Activated naive CD4-positive, alpha-beta T cell (primary cell): ENCODE measurements at places on chromosomes 12 and 14.

- DNase-seq: no peak
Measured at GRCh38 chr14:40599725-40600124, 1007.0 kb upstream of the LRFN5 start.

GRCh38 chr12:6201826-6202225 is 1.6 kb downstream of the CD9 start:
- DNase-seq: no peak

DNA sequence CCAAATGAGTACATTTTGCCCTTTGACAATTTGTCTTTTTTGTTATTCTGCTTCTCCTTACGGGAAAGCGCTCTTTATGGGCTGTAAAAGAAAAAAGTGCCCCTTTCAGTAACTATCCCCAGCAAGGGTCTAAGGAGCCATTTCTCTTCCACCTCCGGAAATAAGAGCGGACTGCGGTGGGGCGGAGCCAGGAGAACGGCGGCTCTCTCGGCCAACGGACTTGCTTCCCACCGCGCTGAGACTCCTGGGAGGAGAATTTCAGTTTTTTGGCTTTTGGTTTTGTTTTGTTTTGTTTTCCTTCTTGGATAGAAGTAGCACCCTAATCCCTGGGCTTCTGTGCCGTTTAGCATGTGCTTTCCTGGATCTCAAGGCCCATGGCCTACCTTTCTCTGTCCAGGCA is 43.5 kb downstream of the ZNF641 start:
- no peak for DNase-seq

- DNase-seq: no peak
Measured at GRCh38 chr14:27367345-27367744, 769.5 kb upstream of the NOVA1 start.

DNA sequence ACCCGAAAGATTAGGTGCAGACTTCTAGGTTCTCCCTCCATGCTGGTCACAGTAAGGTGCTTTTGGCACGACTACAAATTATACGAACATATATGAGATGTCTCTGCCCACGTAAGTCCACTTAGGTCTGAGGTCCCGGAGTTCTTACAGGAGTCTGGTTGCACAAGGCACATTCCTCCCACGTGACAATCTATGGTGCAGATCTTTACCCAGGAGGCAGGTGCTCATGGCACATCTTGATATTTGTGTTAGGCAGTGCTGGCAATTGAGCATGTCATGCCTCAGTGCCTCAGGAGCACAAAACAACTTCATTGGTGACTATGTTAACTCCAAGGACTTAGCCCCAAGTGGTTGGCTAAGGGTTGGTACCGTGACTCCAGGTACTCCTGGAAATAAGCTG is 92.0 kb upstream of the AMN1 start:
- no peak for DNase-seq

- DNase-seq: no peak
Measured at GRCh38 chr14:23284654-23285529, 1.0 kb downstream of the HOMEZ start.

- no peak for DNase-seq
Measured at GRCh38 chr14:87045246-87045645, 947.7 kb downstream of the GALC start.

DNA sequence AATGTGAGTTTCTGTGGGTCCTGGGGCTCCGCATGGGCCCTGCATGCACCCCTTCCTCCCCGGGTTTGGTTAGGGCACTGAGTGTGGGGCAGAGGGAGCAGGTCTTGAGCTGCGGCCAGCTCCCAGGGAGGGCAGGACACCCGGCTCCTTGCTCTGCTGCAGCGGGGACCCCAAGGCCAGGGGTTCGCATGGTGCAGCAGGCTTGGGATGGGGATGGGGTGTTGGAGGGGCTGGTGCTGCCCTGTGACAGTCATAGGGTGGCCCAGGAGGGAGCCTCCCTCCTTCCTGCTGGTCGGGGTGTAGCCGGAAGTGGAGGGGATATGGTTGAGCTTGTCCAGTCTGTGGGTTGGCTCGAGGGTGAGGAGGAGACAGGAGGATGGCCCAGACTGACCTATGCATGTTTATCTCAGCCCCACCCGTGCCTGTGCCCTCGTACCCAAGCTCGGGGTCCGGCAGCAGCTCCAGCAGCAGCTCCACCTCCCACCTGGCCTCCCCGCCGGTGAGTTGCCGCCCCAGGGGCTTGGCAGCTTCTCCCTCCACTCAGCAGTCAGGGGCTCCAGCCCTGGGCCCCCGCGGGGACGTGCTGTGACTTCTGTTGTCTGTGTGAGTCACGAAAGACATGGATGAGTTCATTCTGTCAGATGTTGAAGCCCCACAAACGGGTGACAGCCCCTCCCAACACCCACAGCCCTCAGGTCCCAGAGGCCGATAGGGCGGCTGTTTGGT is 16.0 kb downstream of the ULK1 start:
- DNase-seq: no peak

DNA sequence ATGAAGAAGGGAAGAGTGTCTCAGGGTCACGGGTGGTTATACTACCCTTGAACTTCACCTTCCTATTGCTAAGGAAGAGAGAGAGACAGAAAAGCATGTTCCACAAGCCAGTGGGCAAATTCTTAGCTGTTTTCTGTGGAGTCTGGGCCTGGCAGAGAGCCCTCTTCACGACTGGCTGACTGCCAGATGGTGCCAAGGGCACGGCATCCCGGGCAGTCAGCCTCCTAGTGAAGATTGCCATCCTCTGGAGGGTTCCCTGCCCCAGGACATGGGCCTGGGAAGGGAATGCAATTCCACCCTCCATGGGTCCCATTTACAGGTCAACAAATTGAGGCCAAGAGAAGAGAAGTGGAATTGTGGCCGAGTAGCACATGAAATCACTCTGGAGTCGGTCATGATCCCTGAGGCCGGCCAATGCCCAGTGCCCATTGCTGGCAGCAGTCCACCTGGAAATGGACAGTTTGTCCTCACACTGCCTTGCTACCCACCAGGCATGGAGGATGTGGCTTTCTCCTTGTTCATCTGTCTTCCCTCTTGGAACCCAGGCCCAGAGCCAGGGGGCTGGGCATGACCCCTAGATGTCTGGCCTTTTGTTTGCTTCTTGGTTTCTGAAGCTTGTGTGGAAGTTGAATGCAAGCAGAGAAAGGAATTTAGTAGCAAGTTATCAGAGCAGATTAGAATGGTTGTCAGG is 9.9 kb downstream of the TUNAR start:
- DNase-seq: no peak
